Cerebellar nuclear complex (tissue), 1 donor: ENCODE measurements at places on chromosomes 7 and 10.

DNA sequence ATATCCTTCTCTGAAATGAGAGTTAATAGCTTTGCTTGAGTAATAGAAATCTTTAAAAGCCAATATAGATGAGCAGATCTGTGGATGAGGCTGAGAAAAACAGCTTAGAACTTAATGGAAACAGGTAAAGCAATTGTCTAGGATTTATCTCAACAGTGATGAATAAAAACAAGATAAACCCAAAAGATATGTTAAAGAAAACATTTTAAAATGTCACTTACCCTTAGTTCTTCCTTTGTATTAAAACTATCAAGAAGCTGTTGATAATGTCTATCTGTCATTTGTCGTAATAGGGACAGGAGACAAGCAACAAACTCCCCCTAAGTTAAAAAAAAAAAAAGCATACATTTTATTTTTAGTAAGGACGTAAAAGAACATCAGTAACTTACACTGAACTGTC, 272.1 kb upstream of the IMMP2L start:
- no peak for DNase-seq

GRCh38 chr10:12720217-12720981, 281.1 kb downstream of the CCDC3 start:
- no peak for DNase-seq

GRCh38 chr10:63266391-63267316, 133.5 kb downstream of the NRBF2 start:
- DNase-seq: no peak

- no peak for DNase-seq
Observed at GRCh38 chr7:2944739-2945138, 98.9 kb downstream of the CARD11 start.

DNA sequence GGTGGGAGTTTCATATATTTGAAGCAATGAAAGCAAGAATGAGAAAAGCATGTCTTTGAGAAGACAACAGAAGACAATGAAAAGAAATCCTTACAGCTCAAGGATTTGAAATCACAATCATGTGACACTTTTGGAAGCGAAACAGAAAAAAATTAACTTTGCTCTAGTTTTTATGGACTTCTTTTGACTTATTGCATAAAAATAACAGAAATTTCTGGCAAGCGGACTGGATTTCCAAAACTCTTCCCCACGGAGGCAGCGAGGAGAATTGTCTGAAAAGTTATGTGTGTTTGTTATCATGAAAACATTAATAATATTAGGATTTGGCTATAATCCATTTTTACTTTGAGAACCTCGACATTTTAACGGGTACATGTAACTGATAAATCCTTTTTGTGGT, 223.3 kb downstream of the LRMDA start:
- no peak for DNase-seq

- DNase-seq: no peak
Observed at GRCh38 chr10:52752801-52753445, 19.7 kb downstream of the MBL2 start.

GRCh38 chr10:67107670-67108069, 181.8 kb downstream of the LRRTM3 start:
- DNase-seq: no peak

GRCh38 chr10:89076120-89076519, 85.5 kb downstream of the FAS start:
- DNase-seq: no peak

DNA sequence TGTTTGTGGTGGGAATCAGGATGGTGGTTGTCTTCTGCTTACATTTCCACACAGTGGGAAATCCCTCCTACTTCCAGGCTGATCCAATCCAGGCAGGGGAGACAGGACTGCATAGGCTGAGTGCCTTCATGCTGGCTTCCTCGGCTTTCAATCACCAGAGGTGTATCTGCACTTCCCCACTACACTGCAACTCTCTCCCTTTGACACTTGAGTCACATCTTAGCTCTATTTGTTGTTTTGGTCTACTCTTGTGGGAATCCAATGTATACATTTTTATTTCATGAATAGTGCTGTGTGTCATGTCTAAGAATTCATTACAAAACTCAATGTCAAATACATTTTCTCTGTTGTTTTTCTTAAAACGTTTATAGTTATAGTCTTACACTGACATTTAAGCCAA, 735.6 kb downstream of the XPNPEP1 start:
- DNase-seq: no peak

GRCh38 chr7:22110227-22110839, 164.6 kb upstream of the CDCA7L start:
- peak; percentile 71 for DNase-seq

GRCh38 chr7:151431768-151432311, 8.1 kb downstream of the CRYGN start:
- no peak for DNase-seq

- no peak for DNase-seq
Observed at GRCh38 chr7:87474533-87475358, 734 bp downstream of the ABCB4 start.

DNA sequence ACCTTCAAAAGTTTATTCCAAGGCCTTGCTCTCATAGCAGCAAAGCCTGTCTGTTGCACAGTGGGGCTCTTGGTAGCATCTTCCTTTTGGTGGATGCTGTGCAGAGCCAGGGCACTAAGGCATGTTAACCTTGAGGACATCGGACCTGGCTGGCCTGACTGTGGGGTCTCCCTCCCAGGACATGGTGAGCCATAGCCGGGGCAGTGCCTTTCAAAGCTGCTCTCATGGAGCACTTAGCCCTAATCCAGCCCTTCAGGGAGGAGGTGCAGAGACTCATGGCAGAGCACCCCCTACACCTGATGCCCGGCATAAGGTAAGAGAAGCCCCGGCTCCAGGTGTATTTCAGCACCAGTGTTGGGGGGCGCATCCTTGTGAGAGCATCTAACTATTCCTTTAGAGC, 941.4 kb upstream of the ZNF722 start:
- DNase-seq: no peak

DNA sequence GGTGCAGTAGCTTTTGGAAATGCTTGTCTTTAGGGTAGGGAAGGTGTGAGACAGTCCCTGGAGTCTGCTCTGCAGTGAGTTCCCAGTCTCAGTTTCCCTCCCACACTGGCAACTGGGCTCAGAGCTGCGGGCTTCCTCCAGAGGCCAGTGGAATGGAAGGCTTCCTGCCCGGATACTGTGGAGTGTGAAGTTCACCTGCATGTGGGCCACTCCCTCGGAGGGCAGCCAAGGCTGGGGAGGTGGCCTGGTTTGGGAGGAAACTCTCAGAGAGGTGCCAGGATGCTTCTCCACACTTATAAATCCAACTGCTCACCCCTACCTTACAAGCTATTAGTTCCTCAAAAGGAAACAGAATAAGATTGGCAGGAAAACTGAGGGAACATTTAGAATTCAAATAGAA, 18.1 kb upstream of the UBE2H start:
- no peak for DNase-seq

GRCh38 chr7:128059143-128059988, 28.1 kb upstream of the LRRC4 start:
- no peak for DNase-seq

- DNase-seq: peak; percentile 64
Observed at GRCh38 chr10:42553064-42553407, 85.3 kb downstream of the ZNF33B start.

DNA sequence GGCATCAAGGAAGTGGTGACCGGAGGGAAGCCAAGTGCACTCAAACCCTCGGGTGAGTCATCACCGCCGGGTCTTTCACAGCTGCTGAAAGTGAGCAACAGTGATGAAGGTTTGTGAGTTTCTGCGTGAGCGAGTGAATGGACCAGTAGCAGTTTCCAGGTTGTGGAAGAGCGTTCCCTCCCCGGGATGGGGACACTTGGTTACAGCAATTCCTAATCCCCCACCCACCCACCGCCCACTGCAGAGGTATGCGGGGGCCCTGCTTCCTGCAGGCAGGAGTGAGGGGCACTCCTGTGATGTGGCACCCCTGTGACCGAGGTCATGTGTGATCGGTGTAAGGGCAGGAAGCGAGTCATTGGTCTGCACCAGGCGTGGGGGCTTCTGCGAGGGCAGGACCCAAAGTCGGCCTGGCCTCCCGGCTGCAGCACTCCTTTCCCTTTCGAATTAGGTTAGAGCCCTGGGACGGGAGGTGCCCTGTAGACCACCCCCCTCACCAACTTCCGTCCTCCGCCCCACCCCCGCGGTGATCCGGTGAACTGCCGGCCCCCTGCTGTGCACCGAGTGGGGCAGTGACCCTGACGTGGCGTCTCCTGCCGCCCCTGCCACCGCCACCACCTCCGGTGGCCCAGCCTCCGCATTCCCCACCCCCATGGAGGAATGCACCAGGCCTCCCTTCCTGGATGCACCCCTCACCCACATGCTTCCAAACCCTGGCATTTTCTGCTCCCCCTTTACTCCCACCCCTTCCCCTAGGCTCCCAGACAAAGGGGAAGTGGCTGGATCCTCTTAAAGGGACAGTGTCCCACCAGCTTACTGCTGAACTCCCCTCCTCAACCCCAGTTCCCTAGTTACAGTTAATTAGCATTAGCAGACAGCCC, 10.9 kb downstream of the LIMK1 start:
- no peak for DNase-seq

DNA sequence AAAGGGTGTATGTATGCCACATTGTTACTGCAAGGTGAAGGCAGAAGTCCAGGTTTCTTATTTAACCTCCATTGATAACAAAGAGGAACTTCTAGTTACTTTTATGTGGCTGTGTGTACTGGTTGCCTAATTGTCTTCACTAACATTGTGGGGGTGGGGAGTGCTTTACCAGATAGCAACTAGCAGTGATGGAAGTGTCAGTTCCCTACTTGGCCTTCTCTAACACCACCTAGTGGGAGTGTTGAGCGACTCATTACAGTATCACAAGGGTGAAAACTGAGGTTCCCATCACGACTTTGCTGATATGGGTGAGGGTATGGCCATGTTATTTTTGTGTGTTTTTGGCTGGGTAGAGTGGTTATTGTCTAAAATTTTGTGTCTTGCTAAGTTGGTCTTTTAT, 274.4 kb downstream of the THSD7A start:
- no peak for DNase-seq

DNA sequence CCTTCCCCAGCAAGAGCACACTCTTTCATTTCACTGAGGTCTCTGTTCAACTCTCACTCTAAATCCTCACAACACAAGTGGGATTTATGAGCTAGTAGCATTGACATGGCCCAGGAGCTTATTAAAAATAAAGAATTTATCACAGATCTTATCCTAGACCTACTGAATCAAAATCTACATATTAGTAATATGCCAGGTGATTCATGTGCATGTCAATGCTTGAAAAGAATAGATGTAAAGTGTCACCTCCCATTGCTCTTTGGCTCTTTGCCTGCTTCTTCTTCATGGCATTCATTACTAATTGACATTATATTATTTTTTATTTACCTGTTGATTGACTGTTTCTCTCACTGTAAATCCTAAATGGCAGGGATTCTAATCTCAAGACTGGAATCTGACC, 459.2 kb upstream of the LRRTM3 start:
- DNase-seq: no peak

DNA sequence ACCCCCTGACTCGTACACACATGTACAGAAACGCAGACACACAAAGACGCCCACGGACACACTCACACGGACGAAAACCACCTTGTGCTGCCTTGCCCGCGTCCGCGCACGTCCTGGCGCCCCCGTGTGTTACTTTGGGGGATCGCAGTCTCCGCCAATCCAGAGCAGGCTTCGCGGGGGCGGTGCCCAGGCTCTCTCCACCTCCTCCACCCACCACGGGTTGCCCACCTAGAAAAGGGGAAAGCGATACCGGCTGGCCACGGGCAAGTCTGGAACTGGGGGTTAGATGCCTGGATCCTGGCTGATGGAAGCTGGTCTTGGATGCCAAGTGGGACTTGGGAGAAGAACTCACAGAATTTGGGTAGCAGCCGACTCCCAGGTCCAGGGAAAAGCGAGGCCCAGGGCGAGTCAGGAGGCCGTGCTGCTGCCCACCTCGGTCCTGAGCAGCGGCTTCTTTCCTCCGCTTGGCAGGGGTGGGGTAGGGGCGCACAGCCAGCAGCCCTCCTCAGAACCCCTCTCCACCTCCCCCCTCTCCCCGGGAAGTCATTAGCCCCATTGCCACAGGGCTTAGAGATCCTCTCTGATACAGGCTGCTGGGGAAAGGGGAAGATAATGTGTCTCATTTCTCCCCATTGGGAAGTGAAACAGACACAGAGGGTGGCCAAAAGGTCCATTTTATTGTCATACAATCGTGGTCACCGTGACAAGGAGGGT, 4.6 kb upstream of the VGF start:
- no peak for DNase-seq

- DNase-seq: no peak
Observed at GRCh38 chr7:157432541-157432956, 95.7 kb downstream of the DNAJB6 start.

DNA sequence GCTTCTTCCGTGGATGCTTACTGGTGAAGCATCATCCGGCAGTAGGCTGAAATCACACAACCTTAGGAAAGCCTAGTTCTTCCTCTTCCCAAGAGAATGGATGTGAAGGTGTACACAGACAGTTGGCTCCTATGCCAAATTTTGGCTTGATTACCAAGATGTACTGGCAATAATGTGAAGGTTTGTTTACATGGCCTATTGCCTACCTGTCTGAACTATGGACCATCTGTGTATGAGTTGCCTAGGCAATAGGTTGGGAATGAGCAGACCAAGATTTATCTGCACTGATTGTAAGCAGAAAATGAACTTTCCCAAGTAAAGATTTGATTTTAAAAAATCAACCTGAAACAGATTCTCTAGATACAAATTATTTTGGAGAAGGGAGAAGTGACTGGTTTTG, 325.9 kb upstream of the SORCS1 start:
- DNase-seq: no peak

- no peak for DNase-seq
Observed at GRCh38 chr10:82861889-82862288, 986.9 kb downstream of the NRG3 start.

- no peak for DNase-seq
Observed at GRCh38 chr10:97463363-97464132, 17.6 kb downstream of the ZDHHC16 start.

DNA sequence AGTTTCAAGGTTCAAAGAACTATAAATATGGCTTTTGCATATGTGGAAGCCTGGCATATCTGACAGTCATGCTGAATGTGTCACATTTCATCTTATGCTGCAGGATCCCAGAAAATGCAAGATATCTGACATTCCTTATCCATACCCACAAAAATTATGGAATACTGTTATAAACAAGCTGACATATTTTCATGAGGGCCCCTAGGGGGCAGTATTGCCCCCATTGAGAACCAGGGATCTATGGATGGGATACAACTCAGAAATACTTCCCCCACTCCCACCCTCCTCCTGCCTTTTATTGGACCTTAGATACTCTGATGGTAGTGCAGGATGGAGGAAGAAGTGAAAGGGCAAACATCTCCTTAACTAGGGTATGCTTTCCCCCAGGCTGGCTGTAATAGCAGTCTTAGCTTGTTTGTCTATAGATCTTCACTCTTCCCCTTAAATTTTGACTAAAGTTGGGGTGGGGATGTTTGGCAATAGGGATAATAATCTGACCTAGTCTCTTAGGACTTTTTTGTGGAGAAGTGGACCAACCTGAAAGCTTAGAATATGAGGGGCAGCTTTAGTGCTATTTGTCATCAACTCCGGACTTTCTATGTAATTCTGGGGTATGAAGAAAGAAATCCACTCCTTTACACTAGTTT, 3.5 kb upstream of the GNGT1 start:
- DNase-seq: no peak

GRCh38 chr7:68472688-68473087, 1125.6 kb upstream of the AUTS2 start:
- DNase-seq: no peak

- no peak for DNase-seq
Observed at GRCh38 chr10:90089719-90090118, 388.3 kb downstream of the KIF20B start.

- no peak for DNase-seq
Observed at GRCh38 chr7:151520419-151521261, 945 bp upstream of the RHEB start.

GRCh38 chr7:28587211-28587610, 174.9 kb downstream of the CREB5 start:
- no peak for DNase-seq
